ENCODE measurements at places on chromosomes 5 and 9.

GRCh38 chr5:3393920-3394597 is 201.6 kb upstream of the IRX1 start:
- no peak for DNase-seq
- H3K4me1 ChIP-seq = no peaks in the 10 kb centered on the region
- H3K4me3 ChIP-seq = no peak overlapping the region
- H3K36me3 ChIP-seq = no peaks in the 10 kb centered on the region
- H3K27ac ChIP-seq = no peak overlapping the region

DNA sequence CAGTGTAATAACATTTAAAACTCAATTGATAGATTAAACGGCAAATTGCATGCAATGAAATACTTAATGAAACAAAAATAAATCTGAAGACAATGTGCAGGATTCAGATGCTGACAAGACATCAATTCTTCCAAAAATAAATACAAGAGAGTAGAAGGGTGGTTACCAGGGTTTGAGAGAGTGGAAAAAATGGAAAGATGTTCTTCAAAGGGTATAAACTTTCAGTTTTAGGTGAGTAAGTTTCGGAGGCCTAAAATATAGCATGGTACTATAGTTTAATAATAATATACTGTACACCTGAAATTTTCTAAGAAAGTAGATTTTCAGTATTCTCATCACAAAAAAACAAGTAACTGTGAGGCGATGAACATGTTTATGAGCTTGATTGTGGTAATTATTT is 48.2 kb upstream of the RASEF start:
- no peak overlapping the region for H3K4me3 ChIP-seq
- H3K4me1 ChIP-seq = no peaks in the 10 kb centered on the region
- H3K36me3 ChIP-seq = no peaks in the 10 kb centered on the region
- DNase-seq = no peak

DNA sequence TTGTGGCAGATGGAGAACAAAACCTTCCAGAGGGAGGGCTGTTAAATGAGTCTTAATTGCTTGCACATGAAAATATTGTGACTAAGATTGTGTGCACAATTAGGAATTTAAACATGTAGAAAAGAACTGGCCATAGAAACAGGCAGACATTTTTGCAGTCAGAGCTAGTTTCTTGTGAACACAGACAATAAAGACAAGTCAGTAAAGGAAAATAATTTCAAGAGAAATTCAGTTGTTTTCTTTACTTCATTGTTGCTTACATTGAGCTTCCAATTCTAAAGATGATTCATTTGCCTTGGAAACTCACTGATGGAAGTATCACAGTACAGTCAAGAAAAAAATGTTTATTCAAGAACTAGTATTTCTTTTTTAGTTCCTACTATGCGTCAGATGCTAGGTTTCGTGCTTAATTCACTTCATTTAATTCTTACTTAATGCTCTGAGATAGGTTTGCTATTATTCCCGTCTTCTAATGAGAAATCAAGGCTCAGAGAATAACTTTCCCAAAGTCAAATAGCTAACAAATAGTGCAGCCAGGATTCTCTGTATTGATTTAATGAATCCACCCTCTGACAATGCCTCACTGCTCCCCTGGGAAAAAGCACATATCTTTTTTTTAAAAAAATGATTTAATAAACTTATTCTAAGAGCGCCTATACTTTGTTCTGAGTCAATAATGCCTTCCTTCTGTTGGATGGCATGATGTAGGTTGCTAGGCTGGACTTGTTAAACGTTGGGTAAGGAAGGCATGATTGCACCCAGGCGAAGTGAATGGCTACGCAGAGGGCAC is 581.4 kb downstream of the RAB3C start:
- no peaks in the 10 kb centered on the region for H3K27me3 ChIP-seq
- no peak overlapping the region for H3K27ac ChIP-seq
- no peaks in the 10 kb centered on the region for H3K4me1 ChIP-seq

DNA sequence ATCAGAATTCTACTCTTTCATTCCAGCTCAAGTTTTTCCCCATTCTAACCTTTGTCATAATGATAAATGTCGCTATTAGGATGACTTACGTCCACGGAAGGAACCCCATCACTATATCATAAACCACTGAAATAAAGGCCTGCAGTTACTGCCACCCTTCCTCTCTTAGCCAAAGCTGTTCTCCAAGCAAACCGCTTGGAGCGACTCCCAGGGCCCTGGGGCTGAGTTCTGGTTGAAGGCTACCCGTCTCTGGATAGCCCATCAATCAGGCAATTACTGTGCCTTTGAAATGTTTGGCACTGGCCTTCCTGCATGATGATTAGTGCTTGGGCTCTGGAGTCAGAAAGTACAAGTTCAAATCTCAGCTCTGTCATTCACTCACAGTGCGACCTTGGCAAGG is 386.0 kb downstream of the SPOCK1 start:
- H3K27me3 ChIP-seq = peaks cover 11% of the 10 kb centered on the region
- no peaks in the 10 kb centered on the region for H3K36me3 ChIP-seq
- DNase-seq = no peak

- H3K4me1 ChIP-seq = no peaks in the 10 kb centered on the region
- peaks cover 13% of the 10 kb centered on the region for H3K27me3 ChIP-seq
- H3K4me3 ChIP-seq = no peak overlapping the region
- DNase-seq = no peak
These were observed 51.7 kb upstream of the KCNMB1 start for GRCh38 chr5:170440771-170441392.

DNA sequence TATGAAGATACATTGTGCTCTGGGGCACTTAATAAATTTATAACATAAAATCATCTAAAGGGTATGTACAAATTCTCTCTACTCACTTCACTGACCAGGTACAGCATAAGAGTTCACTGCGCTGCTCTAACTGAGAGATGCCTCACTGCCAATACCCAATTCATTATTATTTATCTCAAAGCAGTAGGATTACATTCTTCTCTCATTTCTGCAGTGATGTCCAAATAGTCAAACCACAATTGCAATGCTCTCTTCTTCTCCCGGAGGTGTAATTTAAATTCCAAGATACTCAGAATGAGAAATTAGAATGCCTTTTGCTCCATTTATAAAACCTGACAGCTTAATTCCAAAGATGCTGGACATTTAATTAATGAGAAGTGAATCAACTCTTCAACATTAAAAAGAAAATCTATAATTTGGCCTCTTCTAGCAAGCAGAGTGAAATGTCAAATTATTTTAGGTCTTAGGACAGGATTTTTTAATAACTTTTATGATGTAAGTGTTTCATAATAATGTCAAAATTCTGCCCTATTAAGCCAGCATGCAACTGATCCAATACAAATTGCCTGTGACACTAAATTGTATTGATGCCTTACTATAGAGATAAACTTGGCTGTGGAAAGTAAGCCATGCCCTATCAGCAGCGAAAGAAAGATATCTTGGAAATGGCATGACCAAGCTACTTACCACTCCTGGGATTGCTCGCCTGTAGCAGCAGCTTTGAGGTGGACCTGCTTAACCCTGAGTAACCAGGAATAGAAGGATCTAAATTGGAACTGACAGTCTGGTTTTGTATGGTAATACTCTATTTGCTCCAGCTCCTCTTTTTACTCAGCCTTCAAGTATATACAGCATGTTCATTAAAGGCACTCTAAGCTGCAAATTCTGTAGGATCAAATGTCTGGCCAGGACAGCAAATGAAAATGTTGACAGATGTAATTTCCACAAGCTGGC is 374.2 kb upstream of the TYRP1 start:
- no peak overlapping the region for H3K4me3 ChIP-seq
- DNase-seq = no peak
- no peak overlapping the region for H3K27ac ChIP-seq
- H3K4me1 ChIP-seq = no peaks in the 10 kb centered on the region
- no peaks in the 10 kb centered on the region for H3K27me3 ChIP-seq

DNA sequence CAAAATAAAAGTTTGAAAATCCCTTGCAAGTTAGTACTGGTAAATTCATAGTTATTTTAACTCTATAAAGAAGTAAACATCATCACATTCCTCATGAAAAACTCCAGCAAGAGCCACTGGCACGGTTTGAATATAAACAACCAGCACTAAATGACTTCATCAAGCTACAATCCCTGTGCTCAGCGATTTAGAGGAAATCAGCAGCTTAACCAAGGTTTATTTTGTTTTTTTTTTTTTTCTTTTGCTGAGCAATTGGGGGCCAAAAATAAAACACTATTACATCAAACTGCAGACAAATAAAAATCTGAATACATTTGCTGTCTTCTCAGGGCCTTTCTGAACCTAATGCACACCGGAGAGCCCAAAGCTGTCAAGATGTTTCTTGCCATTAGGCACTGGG is 106.2 kb upstream of the SLC24A2 start:
- DNase-seq = no peak
- H3K4me1 ChIP-seq = no peaks in the 10 kb centered on the region
- H3K27ac ChIP-seq = no peak overlapping the region
- no peaks in the 10 kb centered on the region for H3K27me3 ChIP-seq
- no peak overlapping the region for H3K4me3 ChIP-seq

- H3K36me3 ChIP-seq = no peaks in the 10 kb centered on the region
- H3K27ac ChIP-seq = no peak overlapping the region
- H3K27me3 ChIP-seq = no peaks in the 10 kb centered on the region
- no peak for DNase-seq
- no peak overlapping the region for H3K4me3 ChIP-seq
- H3K4me1 ChIP-seq = no peaks in the 10 kb centered on the region
These were observed 401.0 kb upstream of the SLC24A2 start for GRCh38 chr9:20189871-20190270.

DNA sequence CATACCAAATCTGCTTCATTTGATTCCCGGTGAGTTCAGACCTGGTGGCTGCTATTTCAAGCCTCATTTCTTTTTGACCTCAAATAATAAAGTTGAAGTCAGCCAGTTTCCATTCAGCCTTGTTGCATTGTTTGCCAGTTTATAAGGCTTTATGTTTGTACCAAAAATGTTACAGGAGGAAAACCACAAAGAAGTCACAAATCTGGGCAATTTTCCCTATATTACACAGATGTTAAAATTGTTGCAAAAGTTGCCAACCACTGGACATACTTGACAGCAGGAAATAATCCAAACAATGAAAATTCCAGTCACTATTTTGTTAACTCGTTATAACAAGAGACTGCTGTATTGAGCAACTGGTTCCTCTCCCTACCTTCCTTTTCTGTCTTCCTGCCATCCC is 1325.0 kb upstream of the DMAC1 start:
- no peaks in the 10 kb centered on the region for H3K4me1 ChIP-seq
- no peak for DNase-seq
- no peak overlapping the region for H3K27ac ChIP-seq
- no peaks in the 10 kb centered on the region for H3K36me3 ChIP-seq
- no peaks in the 10 kb centered on the region for H3K27me3 ChIP-seq

GRCh38 chr5:172150514-172151425 is 37.3 kb downstream of the STK10 start:
- H3K4me3 ChIP-seq = peak overlapping the region; percentile 13
- H3K27ac ChIP-seq = peak overlapping the region; percentile 75
- peaks cover 81% of the 10 kb centered on the region for H3K4me1 ChIP-seq
- no peak for DNase-seq
- no peaks in the 10 kb centered on the region for H3K27me3 ChIP-seq
- peaks cover 84% of the 10 kb centered on the region for H3K36me3 ChIP-seq

DNA sequence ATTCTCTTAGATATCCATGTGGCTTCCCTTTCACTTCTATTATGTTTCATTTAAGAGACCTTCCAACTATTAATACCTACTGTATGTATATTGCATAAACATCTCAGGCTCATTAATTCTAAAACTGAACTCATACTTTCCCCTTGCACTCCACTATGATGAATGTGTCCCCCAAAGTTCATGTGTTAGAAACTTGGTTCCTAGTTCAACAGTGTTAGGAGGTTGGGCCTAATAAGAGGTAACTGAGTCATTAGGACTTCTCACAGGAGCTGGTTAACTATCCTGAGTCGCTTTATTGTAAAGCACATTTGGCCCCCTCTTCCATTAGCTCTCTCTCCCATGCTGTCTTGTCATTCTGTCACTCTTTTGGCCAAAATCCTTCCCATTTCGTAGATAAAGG is 22.0 kb downstream of the ANKHD1 start:
- no peaks in the 10 kb centered on the region for H3K4me1 ChIP-seq
- no peaks in the 10 kb centered on the region for H3K36me3 ChIP-seq
- no peaks in the 10 kb centered on the region for H3K27me3 ChIP-seq

DNA sequence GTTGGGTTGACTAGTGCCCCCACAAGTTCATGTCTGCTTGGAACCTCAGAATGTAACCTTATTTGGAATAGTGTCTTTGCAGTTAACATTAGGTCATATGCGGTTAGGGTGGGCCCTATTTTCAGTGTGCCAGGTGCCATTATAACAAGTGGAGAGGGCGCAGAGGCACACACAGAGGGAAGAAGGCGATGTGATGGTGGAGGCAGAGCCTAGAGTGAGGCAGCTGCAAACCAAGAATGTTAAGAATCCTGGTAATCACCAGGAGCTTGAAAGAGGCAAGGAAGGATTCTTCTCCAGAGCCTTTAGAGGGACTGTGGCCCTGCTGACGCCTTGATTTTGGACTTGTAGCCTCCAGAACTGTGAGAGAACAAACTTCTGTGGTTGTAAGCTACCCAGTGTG is 10.9 kb downstream of the GPR107 start:
- DNase-seq = no peak
- no peak overlapping the region for H3K27ac ChIP-seq
- H3K36me3 ChIP-seq = no peaks in the 10 kb centered on the region
- H3K4me1 ChIP-seq = peaks cover 8% of the 10 kb centered on the region

GRCh38 chr9:130467316-130467715 is 22.6 kb downstream of the ASS1 start:
- no peaks in the 10 kb centered on the region for H3K4me1 ChIP-seq
- peaks cover 9% of the 10 kb centered on the region for H3K27me3 ChIP-seq
- no peak overlapping the region for H3K27ac ChIP-seq
- no peak overlapping the region for H3K4me3 ChIP-seq

DNA sequence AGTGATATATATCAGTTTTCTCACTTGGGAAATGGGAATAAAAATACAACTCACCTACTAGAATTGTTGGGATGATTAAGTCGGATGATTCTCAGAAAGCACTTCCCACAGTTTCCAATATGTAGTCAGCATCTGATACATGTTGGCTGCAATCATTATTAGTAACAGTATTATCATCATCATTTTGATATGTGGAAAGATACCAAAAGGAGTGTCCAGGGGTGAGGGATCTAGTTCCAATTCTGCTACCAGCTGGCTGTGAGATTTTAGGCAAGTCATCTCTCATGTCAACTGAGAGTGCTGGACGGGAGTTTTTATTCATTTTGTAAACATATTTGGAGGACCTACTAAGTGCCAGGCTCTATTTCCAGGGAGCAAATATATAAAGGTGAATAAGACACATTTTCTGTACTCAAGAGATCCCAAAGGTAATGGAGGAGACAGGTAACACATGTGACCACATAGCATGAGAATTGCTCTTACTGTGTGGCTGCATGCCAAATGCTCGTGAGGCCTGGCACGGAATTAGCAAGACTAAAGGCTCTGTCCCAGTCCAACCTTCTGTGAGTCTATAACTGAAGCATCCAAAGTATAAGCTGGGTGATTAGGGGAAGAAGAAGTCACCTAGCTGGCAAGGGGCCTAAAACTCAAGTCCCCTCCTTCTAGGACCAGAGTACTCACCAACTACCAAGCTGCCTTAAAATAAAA is 83.0 kb downstream of the GRIA1 start:
- no peaks in the 10 kb centered on the region for H3K27me3 ChIP-seq
- DNase-seq = no peak
- no peaks in the 10 kb centered on the region for H3K4me1 ChIP-seq
- no peaks in the 10 kb centered on the region for H3K36me3 ChIP-seq

Measured in T-cell (primary cell).